Articular chondrocyte of knee joint (primary cell): ENCODE measurements at places on chromosomes 4 and X. TPM values are rescaled to one million over a fixed set of nuclear protein-coding genes. Genes with fewer than 3 reads are reported as not detected.

Gene SMIM43
- 0.32 and 0.78 TPM in 2 replicates for total RNA-seq

Gene TEX13C
- not detected in 2 replicates for total RNA-seq

Gene USP11
- 34.5 and 35.5 TPM in 2 replicates for total RNA-seq

Gene RAB9B
- 0.91 and 2.1 TPM in 2 replicates for total RNA-seq

Gene APLN
- total RNA-seq, result 4.5 and 8.8 TPM in 2 replicates

Gene SATL1
- not detected in 2 replicates for total RNA-seq

Gene CORIN
- 0.32 and 0.52 TPM in 2 replicates for total RNA-seq

Gene FNIP2
- total RNA-seq, result 79.6 and 96.2 TPM in 2 replicates

Gene GABRG1
- not detected in 2 replicates for total RNA-seq

Gene ZNF185
- 3.4 and 5.0 TPM in 2 replicates for total RNA-seq

Gene ADH1C
- total RNA-seq, result 0.26 and 0.32 TPM in 2 replicates

Gene UGT2B15
- total RNA-seq, result not detected in 2 replicates

Gene ITGB1BP2
- 1.1 and 1.2 TPM in 2 replicates for total RNA-seq

Gene XAGE1B
- not detected in 2 replicates for total RNA-seq

Gene SSX2B
- not detected in 2 replicates for total RNA-seq

Gene PLAC8
- 0.76 and 1.7 TPM in 2 replicates for total RNA-seq

Gene SRPX
- 6.3 and 7.2 TPM in 2 replicates for total RNA-seq

Gene SLITRK4
- under 0.01 and 0.11 TPM in 2 replicates for total RNA-seq

Gene CXorf58
- 0.11 TPM in 1 of 2 replicates, not detected in the other for total RNA-seq

Gene MAML3
- total RNA-seq, result 0.11 and 0.13 TPM in 2 replicates

Gene TADA2B
- total RNA-seq, result 11.5 and 13.4 TPM in 2 replicates

Gene SPINK2
- total RNA-seq, result not detected in 2 replicates

Gene PPEF1
- 0.11 TPM in 1 of 2 replicates, not detected in the other for total RNA-seq

Gene GAB3
- total RNA-seq, result 0.86 and 3.8 TPM in 2 replicates

Gene NAT8L
- 0.11 and 0.13 TPM in 2 replicates for total RNA-seq

Gene GABRE
- total RNA-seq, result 15.4 and 22.9 TPM in 2 replicates

Gene BGN
- 116 and 154 TPM in 2 replicates for total RNA-seq

Gene PNMA3
- total RNA-seq, result 0.11 TPM in 1 of 2 replicates, not detected in the other

Gene ZNF827
- total RNA-seq, result 12.0 and 16.5 TPM in 2 replicates

Gene CXCL3
- 0.39 and 0.43 TPM in 2 replicates for total RNA-seq

Gene TLR6
- 5.7 and 6.1 TPM in 2 replicates for total RNA-seq
